ENCODE measurements at places on chromosomes 3 and 15.

GRCh38 chr15:31148297-31149087 lies 47.0 kb upstream of the TRPM1 start:
- no peak for DNase-seq

GRCh38 chr3:179927191-179927590 lies 109.5 kb downstream of the PEX5L start:
- no peak for DNase-seq

- no peak for DNase-seq
Observed at GRCh38 chr3:45043728-45044299, 17.7 kb downstream of the CLEC3B start.

- no peak for DNase-seq
Observed at GRCh38 chr15:70217226-70218160, 119.8 kb upstream of the TLE3 start.

DNA sequence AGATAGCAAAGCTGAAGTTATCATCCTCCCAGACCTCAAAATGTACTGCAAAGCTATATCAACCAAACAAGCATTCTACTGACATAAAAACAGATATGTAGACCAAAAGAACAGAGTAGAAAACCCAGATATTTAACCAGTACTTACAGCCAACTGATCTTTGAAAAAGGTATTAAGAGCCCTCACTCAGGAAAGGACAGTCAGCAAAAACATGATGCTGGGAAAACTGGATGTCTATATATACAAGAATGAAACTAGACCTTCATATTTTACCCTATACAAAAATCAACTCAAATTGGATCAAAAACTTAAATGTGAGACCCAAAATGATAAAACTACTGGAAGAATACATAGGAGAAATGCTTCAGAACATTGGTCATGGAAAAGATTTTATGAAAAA lies 87.5 kb upstream of the MME start:
- DNase-seq = no peak

DNA sequence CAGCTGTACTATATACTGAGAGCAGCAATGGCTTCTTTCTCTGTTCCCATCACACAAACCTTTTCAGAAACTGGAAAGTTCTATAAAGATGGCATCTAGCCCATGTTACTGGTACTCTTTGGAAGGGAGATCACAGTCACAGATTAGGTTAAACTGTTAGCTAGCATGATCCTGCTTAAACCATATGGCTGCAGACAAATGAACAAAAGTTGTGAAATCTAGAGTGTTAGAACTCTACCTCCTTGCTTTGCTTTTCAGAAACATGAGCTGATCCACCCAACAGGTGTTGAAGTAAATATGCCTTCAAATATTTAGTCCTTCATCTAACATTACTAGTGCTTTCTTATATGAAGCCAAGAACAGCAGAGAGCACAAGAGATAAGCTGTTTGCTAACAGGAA lies 102.6 kb downstream of the SNRK start:
- DNase-seq = no peak

DNA sequence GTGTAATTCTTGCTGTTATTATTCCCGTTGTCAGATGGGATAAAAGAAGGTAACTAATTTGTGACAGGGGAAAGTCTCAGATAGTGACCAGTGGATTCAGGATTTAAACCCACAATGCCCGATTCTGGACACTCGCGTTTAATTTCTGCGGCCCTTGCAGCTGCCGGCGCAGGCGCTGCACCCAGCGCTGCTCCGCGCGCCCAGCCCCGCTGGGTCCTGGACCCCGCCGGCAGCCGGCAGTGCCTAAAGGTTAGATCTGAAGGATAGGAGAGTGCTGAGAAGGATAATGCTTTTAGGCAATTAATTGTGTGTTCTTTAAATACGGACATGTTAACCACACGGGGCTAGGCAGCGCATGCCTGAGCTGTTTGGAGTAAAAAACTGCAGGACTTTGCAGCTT lies 3.6 kb upstream of the MKRN3 start:
- no peak for DNase-seq

DNA sequence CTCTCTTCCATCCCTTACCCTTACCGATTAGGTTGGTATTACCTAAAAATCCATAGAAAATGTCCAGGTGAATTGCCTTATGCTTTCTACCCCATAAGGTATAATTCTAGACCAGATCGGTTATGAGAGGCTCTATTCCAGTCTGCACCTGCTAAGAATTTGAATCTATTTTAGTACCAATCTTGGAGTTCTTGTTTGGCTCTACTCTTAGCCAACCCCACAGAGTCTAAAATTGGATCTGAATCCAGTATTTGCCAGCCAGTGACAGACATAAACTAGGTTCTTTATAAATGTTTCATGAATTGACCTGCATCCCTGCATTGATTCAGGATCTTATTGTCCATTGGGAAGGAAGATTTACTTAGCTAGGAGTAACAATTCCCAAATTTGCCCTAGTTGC lies 6.5 kb downstream of the KLHL24 start:
- no peak for DNase-seq

DNA sequence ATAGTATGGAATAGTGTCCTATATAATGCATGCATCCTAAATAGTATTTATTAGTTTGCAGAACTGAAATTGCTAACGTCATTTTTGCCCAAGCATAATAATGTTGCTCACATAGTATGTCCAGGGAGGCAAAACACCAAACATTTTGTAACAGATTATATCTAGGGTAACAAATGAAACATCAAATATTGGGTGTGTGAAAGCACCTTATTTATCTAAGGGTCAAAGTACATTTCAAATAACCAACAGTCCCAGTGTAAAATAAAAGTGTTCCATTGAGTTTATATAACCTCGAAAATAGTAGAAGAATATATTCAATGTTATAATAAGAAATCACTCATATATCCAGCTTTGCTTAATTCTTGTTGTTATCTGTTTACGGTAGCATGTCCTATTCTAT lies 363.1 kb downstream of the CADM2 start:
- DNase-seq = no peak

GRCh38 chr3:120280566-120280965 lies 4.5 kb downstream of the GPR156 start:
- DNase-seq = no peak

GRCh38 chr3:14297784-14298236 lies 104.6 kb upstream of the SLC6A6 start:
- DNase-seq = no peak

DNA sequence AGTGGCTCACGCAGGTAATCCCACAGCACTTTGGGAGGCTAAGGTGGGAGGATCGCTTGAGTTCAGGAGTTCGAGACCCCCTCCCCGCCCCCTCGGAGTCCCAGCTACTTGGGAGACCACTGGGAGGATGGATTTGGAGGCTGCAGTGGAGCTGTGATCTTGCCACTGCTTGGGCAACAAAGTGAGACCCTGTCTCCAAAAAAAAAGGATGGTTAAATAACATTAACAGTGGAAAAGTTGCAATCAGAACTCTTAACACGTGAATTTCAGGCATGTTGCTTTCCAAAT lies 1.4 kb upstream of the TMEM87A start:
- no peak for DNase-seq

- no peak for DNase-seq
Observed at GRCh38 chr3:90184861-90185260, 1077.4 kb downstream of the EPHA3 start.

- no peak for DNase-seq
Observed at GRCh38 chr3:50267280-50267913, 1.6 kb upstream of the SEMA3B start.

DNA sequence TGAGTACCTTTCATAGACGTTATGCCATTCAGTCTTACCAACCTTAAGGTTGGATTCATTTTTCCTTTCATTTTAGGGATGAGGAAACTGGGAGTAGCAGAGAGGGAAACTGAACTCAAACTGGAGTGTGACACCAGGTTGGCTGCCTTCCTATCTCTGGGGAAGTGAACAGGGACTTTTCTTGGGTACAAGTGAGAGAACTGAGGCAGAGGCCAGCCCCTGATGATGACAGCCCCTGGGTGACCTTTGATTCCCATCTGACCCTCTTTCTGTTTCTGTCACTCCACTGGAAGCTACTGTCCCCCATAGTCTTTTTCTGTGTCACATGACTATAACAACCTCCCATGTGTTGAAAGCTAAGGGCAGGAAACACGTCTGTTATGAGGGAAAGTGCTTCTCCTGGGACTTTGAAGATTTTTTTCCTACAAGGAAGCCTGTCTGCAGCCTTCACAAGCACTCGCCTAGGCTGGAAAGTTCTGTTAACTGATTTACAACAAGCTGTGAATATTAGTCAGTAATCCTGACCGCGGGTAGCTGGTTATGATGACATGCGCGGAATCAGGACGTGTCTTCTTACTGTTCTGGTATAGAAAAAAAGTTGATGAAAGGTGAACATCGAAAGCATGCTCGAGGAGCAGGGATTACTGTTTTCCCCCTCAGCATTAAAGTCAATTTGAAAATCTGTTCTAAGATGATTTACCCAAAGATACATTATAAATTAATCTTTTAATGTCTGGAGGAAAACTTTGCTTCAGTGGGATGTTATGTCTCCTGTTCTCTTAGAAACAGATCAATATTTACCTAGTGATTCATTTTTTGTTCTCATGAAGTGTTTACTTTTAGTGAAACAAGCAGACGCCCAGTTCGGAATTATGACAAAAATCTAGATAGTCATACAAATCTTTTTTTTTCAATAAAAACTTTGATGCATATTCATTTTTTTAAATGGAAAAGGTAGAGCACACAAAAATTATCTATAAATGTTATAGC lies 31.5 kb downstream of the ABHD2 start:
- no peak for DNase-seq

DNA sequence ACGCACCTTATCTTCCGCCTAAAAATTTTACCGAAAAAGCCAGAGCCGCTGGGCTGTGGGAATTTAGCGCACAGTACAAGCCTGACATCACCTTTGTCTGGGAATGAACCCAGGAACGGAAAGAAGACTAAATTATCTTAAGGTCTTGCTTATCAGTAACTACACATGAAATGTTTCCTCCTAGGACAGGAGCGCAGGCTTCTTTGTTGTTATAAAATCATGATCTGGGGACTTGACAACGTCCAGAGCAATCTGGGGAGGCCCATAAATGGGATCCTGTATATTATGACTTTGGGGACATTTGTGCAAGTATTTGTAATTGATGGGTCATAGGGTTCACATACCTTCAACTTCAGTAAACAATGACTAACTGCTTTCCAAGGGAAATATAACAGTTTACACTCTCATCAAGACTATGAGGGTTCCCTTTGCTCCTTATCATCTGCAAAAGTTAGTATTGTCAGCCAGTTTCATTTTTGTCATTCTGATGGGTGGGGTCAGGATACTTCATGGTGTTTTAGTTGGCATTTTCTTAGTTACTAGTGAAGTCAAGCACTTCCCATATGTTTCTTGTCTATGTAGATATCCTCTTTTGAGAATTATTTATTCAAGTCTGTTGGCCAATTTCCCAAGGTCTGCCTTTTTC lies 213.9 kb upstream of the PFN2 start:
- DNase-seq = no peak

- DNase-seq = no peak
Observed at GRCh38 chr3:187765342-187765741, 20.1 kb upstream of the BCL6 start.
